Stimulated activated memory B cell treated with anti-CD40 and anti-IgM and Interleukin-4, amounts not matched to agents 10 μg/mL and 1 μg/mL and 100 μg/mL, for 72 hours (primary cell): ENCODE measurements at places on chromosomes 7 and 10.

- no peak for ATAC-seq
Measured at GRCh38 chr7:153036396-153037063, 277.0 kb downstream of the ACTR3B start.

DNA sequence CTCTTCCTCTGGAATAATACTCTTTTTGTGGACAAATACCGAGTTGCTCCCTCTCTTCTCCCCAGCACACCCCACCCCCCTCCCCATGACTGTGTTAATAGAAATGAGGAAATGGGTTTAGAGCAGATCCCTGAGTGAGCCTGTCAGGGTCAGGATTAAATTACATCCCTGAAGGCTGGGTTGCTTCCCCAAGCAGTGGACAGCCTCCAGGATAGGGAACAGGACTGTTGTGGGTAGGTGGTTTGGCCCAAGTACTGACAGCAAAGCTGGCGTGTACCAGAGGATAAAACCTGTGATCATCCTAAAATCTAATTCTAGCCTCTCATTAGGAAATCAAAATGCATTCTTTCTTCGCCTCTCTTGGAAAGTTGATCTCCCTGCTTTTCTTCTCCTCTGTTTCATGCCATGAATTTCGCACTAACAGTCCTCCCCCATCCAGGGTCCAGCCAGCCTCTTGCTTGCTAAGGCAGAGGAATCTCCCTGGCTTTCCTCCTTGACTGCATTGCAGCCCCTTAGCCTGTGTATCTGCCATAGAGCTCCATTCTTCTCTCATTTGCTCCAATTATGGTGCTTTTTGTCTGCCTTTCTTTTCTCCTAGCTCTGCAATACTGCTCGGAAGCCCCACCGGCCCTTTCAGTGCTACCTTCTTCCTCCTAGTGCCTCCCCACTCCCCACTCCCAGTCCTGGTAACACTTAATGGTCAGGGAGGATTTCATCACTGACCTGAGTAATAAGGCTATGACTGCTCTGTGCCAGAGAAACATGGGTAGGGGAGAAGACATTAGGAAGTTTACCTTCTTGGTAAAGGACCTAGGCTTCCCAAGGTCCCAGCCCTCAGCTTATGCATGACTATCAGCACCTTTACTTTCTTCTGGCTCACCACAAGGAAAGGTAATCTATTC is 8.4 kb downstream of the LRRC4 start:
- no peak for ATAC-seq

DNA sequence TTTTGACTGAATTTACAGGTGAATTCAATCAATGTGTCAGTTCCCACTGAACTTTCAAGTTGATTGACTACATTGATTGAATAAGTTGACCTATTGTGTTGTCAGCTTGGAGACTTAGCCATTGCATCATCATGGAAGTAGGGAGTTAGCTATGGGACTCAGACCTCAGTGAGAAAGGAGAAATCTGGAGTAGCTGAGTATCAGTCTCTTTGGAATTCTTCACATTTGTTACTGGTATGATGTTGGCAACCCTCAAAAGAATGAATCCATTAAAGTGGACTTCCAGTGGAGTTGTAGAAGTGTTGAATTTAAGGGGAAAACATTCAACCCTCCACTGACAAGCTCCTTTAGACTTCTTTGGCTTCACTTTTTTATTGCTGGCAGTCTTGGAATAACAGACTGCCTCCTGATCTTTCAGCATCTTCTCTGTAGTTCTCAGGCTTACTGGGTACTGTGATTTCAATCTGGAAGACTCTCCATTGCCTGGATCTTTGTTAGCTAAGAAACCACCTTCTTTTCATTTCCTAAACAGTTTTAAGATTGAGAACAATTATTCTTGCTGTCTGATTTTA is 160.3 kb upstream of the NRP1 start:
- ATAC-seq = no peak

- ATAC-seq = no peak
Measured at GRCh38 chr10:76962851-76963250, 674.8 kb downstream of the KCNMA1 start.

DNA sequence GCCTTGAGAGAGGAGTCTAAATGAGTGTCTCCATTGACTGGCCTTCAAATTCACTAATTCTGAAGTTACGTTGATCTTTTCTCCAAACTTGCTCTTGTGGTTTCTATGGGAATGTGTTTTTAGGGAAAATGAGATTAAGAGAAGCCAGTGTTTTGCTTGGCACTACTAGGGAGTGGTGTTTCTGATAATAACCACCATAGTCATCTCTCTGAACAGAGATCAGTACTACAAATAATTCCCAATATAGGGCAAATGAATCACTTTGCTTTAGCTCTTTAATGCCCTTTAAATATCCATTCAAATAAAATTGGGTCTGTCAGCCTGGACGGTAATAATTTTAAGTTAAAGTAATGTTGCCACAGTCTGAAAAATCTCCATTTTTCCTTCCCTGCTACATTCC is 90.8 kb downstream of the NRF1 start:
- no peak for ATAC-seq

- ATAC-seq = no peak
Measured at GRCh38 chr7:11833431-11833830, 1.4 kb upstream of the THSD7A start.

DNA sequence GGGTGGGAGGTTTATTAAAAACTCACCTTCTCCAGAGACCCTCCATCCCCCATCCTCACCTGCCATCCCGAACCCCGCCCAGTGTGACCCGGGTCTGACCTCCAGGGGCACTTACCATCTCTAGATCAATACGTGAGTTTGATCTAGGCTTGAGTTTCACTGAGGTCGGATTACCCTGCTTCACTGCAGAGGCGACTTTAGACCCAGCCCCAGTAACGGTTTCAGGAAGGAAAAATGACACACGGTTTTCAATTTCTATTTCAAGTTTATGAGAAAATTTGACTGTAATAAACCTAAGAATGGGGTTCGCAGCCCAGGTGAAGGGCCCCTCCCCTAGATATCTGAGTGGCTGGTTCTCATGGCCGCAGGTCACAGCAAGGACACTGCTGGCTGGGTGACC is 33.1 kb downstream of the RCC1L start:
- no peak for ATAC-seq

DNA sequence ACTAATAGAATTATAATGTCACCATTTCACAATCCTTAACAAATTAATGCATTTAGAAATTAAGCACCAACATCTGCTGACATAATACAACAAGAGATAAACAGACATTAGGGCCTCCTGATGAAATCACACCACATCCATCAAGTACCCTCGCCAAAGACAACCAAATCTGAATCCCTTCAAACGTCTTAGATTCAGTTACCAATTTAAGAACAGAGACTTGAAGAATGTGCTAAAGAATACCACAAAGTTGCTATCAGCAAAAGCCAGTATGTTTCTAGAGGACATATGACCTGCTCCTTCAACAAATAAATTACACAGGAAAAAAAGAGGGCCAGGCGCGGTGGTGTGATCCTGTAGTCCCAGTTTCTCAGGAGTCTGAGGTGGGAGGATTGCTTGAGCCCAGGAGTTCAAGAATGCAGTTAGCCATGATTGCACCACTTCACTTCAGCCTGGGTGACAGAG is 144.5 kb downstream of the REEP3 start:
- no peak for ATAC-seq

DNA sequence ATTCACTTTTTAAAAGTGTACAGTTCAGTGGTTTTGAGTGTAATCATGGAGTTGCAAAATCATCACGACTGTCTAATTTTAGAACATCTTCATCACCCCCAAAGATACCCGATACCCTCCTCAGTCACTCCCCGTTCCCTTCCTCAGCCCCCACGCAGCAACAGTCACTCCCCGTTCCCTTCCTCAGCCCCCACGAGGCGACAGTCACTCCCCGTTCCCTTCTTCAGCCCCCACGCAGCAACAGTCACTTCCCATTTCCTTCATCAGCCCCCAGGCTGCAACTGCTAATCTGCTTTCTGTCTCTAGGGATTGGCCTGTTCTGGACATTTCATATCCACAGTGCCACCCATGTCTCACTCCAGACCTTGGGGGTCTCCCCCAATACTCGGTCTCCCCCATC is 161.6 kb upstream of the PPP2R2D start:
- no peak for ATAC-seq

DNA sequence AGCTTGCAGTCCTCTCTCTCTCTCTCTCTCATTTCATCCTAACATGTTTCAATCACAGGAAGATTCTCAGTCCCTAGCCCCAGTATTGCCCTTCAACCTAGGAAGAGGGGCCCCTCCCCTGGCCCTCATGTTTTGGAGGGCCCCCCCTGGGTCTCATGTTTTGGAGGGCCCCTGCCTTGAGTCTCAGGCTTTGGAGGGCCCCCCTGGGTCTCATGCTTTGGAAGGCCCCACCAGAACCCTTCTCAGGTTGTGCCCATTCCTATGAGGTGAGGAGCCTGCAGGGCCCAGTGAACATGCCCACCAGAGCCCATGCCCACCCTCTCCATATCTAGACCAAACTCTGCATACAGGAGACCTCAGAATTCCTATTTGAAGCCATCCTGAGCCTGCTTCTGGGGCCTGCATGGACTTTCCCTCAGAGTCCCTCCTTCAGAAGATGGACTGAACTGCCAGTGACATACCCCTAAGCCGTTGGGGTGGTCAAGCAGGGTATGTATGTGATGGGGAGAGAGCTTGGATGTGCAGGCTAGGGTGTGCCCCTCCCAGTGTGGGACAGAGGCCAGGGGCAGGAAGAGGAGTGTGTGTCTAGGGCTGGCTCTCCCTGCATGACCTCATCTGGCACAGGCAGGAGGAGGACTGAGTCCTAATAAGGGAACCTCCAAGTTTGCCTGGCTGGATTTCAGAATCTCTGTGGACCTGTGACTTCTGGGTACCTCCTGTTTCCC is 8.1 kb upstream of the VDAC2 start:
- ATAC-seq = no peak
